NCI-H510A treated with DMSO at 0.1 percent for 48 hours (cell line): ENCODE measurements at places on chromosomes 16 and 17.

GRCh38 chr17:77227461-77228240 lies 86.9 kb downstream of the SEC14L1 start:
- DNase-seq, result no peak

DNA sequence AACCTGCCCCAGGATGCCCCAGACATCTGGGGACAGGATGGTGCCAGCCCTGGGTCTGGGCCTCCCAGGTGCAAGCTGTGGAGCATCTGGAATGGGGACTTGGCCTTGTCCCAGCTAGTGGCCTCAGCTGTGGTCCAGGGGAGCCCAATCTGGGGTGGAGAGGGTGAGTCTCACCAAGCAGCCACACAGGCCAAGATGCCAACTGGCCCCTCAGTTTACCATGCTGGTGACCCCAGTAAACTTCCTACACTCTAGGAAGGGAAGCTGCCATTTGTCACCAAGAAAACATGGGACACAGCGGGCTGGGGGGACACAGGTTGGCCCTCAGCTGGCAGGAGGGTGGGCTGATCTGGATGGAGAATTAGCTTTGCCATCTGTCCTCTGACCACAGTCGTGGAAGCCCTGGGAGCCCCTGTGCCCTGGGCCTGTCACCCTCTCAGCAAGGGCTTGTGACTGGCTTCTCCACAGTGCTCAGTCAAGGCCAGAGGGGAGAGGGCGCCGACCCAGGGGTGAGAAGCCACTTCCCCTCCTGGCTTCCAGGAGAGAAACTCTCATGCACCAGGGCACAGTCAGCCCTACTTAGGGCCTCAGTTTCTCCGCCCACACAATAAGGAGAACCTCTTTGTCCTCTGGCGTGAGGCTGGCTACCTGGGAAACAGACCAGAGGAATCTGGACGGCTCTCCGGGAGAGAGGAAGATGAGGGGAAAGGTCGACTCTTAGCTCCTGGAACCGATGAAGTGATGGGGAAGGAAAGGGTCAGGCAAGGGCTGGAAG lies 126.4 kb upstream of the SMURF2 start:
- DNase-seq, result no peak

DNA sequence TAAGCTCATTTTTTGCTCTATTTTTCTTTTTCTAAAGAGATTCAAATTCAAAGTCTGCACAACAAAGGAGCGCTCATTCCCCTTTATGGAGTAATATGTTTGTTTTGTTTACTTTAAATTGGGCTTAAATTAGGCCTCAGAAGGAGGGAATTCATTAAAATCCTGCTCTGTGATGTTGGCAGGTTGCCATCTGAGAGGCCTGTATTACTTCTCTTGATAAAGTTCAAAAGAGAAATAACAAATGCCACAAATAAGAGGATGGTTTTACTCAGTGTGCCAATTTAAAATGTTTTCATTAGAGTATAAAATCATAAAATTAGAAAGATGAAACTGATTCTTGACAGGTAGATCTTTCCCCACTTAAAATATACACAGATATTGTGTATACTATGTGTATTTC lies 54.5 kb upstream of the HLF start:
- no peak for DNase-seq

- DNase-seq, result no peak
Observed at GRCh38 chr17:74768069-74768762, 7.9 kb downstream of the NAT9 start.

GRCh38 chr17:35433075-35433894 lies 985 bp upstream of the SLFN12 start:
- no peak for DNase-seq

GRCh38 chr16:87045466-87046216 lies 271.6 kb downstream of the C16orf95 start:
- no peak for DNase-seq

- no peak for DNase-seq
Observed at GRCh38 chr16:4381072-4381934, 9.7 kb downstream of the VASN start.

DNA sequence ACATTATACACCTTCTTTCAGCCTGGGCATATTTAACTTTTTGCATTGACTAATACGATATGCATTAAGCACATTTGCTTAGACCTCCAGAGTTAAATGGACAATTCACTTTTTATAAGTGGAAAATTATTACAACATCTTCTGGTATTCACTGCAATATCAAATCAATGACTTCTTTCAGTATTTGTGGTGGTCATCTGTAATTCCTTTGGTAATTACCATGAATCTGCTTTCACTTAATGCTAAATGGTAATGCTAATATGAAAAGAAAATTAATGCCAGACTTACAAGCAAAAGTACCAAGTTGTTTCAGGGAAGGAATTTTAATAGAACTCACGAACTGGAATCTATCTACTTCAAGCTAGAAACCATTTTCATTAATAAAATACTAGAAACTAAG lies 6.4 kb downstream of the GPATCH8 start:
- DNase-seq, result no peak

DNA sequence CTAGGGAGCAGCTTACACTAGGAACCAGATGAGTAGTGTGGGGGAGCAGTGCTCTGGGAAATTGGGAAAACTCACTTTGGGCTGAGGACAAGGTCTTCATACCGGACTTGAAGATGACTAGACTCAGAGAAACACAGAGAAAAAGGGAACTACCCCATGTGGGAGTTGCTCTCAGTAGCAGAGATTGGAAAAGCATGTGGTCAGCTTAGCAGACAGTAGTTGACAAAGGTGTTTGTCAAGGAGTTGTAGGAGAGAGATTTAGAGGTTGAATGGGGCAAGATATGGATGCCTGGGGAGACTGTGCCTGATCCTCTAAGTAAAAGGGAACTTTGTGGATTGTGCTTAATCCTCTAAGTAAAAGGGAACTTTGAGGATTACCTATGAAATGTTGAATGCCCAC lies 194.5 kb upstream of the COX10 start:
- DNase-seq, result no peak

DNA sequence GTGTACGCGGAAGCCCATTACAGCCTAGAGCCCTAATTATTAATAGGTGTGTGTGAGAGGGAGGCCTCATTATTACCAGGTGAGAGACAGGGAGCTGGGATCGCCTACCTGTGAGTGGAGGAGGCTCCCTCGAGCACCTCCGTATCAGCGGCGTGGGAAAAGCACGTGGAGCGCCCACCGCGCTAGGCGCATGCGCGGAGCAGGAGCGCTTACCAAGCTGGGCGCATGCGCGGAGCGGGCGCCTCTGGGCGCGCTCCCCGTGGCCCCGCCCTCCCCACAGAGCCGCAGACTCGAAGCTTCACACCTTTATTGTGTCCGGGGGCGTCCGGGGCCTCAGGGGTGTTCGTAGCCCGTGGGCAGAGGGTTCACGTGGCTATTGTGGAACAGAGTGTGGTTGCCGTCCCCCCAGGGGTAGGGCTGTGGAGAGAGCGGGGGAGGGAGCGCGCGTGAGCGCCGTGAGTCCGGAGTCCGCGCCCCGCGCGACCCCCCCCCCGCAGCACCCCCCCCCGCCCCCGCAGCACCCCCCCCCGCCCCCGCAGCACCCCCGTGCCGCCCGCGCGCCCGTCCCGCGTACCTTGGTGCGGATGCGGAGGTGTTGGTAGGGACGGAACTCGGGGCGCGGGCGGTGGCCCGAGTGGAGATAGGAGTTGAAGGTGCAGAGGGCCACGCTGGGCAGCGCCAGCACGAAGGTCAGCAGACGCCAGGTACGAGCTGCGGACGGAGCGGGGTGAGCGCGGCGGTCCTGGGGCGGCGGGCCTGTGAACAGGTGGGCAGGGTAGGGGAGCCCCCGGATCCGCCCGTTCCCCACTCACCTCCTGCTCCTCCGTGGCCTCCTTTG lies 500 bp downstream of the COX6A2 start:
- no peak for DNase-seq

- no peak for DNase-seq
Observed at GRCh38 chr17:39364236-39365025, 37.0 kb downstream of the FBXL20 start.

DNA sequence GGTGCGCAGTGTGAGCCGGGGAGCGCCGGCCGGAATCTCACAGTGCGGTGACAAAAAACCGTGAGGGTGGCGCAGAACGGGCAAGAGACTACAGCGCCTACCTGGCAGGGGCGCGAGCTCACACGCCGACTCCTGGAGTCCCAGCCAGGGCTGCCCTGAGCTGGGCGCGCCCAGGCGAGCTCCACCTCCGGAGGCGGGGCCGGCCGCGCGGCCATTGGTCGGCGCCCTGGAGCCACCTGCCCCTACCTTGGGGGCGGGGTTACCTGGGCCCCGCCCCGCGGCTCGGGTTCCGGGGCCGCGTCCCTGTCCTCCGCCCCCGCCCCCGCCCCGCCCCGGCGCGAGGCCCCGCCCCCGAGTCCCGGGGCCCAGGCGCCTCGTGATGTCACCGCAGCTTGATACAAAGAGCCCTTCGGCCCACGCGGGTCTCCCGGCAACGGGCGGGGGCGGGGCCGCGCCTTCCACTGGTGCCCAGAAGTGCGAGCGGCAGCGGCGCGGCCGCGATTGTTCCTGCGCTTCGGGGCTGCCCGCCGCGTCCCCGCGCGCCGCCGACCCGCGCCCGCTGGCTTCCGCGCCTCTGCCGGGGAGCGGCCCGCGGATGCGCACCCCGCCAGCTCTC lies 96.3 kb downstream of the RAB11FIP4 start:
- DNase-seq, result peak; percentile 90

DNA sequence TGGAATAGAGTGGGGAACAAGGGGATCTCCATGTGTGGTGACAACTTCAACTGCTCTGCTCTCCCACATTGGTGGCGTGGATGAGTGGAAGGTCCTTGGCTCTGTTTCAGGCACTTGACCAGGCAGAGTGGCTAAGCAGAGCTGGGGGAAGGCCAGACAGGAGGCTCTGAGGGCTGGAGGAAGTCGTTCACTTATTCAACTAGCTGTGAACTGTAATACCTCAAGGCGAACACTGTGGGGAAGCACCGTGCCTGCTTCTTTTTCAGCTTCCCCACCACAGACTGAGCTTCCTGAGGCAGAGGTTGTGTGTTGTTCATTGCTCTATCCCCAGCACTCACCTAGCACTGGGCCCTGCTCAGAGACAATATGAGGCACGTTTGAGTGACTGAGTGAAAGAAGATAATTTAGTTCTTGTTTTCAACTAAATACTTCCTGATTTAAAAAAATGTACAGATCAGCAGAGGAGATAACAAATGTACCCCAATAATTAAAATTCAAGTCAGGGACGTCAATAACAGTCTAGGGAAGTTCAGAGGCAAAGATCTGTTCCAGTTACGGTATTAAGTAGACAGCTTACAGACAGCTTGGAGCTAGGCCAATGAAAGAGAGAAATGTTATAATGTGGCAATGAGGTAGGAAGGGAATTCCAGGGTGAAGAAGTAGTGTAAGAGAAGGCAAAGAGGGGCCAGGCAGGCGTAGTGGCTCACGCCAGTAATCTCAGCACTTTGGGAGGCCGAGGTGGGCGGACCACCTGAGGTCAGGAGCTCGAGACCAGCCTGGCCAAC lies 34.7 kb downstream of the MYO18A start:
- peak; percentile 63 for DNase-seq

DNA sequence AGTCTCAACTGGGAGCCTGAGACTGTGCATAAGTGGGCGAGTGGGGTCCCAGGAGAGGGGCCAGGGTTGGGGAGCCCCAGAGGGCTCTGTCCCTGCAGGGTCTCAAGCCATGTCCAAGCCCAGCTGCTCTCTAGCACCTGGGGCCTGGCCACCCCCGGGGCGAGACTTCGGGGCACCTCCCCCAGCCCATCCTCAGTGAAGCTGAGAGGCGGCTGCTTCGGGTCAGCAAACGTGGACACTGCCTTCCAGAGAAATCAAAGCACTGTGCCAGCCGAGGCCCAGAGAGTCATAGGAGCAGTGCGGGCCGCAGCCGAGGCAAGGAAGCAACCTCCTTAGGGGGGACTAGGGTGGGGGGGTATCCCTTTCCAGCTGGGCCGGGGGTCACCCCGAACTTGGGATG lies 77.5 kb downstream of the ENGASE start:
- no peak for DNase-seq

DNA sequence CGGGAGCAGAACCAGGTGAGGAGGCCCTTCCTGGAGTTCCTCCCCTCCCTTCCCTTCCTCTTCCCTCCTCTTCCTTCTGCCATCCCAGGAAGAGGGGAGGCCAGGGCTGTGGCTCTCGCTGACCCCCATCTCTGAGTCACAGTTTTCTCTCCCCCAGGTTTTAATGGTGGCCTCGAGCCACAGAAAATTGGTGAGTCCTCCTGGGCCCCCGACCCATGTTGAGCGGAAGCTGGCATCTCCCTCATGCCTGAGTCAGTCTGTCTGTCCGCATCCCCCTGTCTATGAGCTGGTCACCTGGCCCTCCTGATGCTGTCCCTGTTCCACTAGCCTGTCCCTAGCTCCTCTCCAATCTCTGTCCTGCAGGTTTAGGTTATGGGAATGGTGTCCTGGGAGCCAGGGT lies 12.8 kb upstream of the CLDN9 start:
- DNase-seq, result no peak

- no peak for DNase-seq
Observed at GRCh38 chr17:21375162-21375560, 996 bp upstream of the KCNJ12 start.

DNA sequence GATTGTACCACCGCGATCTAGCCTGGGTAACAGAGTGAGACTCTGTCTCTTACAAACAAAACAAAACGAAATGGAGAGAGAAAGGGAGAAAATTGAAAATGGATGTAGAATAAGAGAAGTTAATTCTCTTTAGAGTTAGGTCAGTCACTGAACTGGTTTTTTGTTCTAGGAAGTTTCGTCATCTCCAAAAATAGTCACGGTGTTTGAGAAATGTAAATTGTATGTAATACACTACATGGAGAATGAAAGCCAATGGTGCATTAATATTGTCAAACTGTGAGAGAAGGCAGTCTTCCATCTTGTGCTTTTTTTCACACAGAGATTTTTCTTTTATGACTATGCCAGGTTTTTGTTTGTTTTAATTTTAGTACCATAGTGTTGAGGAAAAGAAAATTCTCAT lies 145.9 kb downstream of the BCAS3 start:
- no peak for DNase-seq

- no peak for DNase-seq
Observed at GRCh38 chr17:8580952-8581658, 49.4 kb downstream of the MYH10 start.

DNA sequence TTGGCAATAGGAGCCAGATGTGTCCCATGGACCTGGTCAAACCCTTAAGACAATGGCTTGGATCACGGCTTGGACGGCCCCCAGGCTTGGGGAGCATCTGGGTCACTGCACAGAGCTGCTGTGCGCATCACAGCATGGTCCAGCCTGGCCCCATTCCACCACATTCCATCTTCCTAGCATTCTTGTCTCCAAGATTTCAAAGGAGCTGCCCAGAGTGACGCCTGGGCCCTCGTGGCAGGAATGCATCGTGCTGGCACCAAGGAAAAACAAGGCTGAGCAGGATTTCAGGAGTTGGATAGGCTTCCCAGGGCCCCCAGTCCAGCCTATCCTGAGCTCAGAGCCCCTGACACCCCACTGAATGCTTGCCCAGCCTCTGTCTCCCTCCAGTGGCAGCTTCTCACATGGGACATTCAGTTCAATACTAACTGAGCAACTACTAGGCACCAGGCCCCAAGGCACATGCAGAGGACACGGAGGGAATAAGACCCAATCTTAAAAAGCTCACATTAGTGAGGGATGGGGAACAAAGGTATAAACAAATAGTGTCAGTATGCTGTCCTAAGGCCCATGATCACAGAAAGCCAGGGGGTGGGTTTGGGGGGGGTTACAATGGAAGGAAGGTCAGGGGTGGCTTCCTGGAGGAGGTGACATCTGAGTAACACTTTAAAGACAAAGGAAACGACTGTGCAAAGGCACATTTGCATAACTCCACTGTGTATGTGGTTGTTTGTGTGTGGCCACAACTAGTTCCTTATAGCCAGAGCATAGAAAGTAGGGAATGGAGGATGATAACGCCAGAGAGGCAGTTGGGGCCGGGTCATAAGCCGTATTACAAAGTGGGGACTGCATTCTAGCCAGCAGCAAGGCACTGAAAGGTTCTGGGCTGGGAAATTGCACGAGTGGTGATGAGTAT lies 34.1 kb downstream of the TK2 start:
- DNase-seq, result no peak
